ENCODE measurements at places on chromosomes 3 and 15.

- DNase-seq = no peak
Observed at GRCh38 chr15:100806157-100806556, 73.5 kb upstream of the ALDH1A3 start.

- DNase-seq = no peak
Observed at GRCh38 chr3:32347343-32348125, 44.1 kb upstream of the CMTM7 start.

DNA sequence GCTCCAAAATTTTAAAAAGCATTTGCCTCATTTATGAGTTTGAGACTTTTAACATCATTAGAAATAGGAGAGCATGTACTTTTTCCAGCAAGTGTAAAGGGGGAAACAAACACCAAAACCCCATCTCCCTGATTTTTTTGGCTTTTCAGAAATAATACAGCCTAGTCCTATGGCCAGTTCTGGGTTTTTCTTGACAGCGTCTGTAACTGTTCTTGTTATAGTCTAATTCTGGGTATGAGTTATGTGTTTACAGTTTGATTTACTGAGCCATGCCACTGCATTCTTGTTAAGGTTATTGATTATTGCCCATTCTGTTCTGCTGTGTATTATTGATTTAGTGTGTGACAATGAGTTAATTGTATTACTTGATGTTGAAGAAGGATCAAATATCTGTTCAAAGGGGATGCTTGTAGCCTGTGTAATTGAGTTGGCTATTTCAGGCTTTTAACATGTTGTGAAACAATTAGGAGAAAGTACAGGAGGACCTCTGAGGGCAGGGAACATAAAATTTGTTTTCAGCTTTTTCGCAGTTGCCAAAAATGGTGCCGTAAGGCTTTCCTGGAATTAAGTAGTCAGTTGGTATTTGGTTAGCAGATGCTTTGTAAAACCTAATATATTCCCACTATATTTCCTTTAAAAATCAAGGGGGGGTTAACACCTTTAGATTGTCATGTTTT, 46.1 kb downstream of the MBNL1 start:
- no peak for DNase-seq

- no peak for DNase-seq
Observed at GRCh38 chr3:43540624-43541023, 81.2 kb downstream of the ANO10 start.

- no peak for DNase-seq
Observed at GRCh38 chr3:138768125-138768524, 66.6 kb downstream of the PIK3CB start.

GRCh38 chr3:47476330-47476626, 537 bp upstream of the SCAP start:
- DNase-seq = no peak

- no peak for DNase-seq
Observed at GRCh38 chr15:52093539-52094510, 18.8 kb downstream of the BCL2L10 start.

DNA sequence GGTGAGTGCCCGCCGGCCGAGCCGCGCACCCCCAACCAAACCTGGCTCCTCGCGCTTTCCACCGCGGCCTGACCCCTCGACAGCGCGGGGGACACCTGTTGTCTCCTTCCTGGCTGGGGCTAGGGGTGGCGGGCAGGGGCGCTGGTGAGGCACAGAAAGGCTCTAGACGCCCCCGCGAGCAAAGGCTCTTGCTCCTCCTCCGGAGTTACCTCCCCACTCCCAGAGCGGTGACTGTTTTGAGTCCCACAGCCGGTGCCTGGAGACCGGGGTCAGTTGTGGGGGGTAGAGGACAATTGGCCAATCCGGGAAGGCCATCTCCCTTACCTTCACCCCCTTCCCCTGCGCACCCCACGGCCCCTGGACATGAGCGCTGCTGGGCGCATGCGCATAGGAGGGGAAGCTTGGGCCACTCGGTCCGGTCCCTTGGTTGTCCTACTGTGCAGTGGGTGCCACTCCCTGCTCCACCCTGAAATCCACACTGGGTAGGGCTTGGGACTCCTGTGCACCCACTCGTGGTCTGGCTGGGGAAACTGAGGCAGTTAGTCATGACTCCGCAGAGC, 554 bp downstream of the CHST13 start:
- no peak for DNase-seq

DNA sequence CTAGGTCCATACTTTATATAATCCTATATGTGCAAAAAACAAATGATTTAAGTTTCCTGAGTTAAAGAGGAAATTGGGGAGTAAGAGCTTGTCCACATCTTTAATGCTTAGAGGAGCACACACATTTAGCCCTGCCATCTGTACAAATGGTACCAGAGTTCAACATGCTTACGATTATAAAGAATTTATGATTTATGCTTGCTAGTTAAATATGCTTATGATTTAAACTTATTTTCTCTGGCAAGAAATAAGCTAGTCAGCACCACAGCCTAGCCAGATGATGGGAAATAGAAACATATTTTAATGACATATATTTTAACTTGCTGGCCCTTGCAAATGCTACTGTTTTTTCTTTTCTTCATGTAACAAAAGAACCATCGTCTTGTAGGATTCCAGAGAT, 48.3 kb downstream of the EIF4E3 start:
- no peak for DNase-seq

GRCh38 chr3:20999661-21000060, 751.3 kb downstream of the ZNF385D start:
- DNase-seq = no peak

DNA sequence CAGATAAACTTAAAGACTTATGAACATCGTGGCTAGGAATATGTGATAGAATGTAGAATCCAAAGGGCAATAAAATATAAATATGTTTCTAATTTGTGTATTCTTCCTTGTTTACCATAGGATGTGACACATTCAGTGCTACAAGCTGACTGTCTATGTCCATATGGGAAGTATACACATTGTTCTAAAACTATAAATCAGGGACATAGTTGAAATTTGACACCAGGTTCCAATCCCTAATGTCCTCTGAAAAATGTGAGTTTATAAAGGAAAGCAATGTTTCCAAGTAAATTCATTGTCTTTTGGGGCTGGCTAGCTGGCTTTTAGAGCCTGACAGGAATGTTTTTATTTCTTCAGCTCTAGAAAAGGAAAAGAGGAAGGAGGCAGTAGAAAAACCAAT, 273.6 kb downstream of the CNTN4 start:
- no peak for DNase-seq

GRCh38 chr15:57343048-57343447, 33.3 kb upstream of the CGNL1 start:
- no peak for DNase-seq

DNA sequence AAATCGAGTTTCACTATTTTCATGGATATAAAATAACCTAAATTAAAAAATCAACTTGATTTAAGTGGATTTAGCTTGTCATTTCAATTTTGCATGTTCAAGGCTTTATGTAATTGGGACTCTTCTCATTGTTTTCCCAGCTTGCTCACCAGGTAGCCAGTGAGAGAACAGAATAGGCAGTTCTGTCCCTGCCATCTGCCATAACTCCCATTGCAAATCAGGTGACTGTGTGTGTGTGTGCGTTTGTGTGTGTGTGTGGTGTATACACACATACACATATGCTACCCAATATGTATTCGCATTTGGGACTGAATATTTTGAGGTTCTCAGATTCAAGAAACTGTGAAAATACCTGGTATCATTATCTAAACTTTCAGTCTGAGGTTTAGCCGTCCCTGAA, 1069.8 kb downstream of the IGSF11 start:
- DNase-seq = no peak

- no peak for DNase-seq
Observed at GRCh38 chr15:25478313-25478712, 39.5 kb upstream of the UBE3A start.

DNA sequence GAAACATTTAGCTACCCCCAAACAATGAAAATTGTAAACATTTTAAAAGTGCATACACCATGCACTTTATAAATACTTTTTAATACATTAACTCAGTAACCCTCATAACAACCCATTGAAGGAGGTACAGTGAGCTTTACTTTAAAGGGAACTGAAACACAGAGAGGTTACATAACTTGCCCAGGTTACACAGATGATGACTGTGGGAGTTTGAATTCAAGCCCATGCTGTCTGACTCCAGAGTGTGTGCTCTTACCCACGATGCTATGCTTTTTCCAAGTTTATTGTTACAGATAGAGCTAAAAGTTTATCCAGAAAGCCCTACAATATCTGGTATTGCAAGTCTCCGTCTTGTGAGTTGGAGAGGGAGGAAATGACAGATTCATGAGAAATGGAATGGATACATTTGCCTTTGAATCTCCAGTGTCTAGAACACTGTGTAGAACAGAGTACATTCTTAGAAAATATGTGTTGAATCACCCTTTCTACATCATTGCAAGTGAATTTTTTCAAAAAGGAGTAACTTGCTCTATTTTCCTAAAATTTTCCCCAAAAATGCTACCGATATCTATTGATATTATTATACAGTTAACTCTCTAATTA, 428.3 kb downstream of the NAALADL2 start:
- DNase-seq = no peak

- DNase-seq = no peak
Observed at GRCh38 chr3:103644450-103644849, 1209.6 kb downstream of the ZPLD1 start.

- DNase-seq = no peak
Observed at GRCh38 chr15:65154720-65155119, 21.1 kb upstream of the PDCD7 start.

- DNase-seq = no peak
Observed at GRCh38 chr15:63212050-63213004, 22.9 kb downstream of the RAB8B start.

- DNase-seq = no peak
Observed at GRCh38 chr15:56102441-56102840, 109.0 kb upstream of the NEDD4 start.

DNA sequence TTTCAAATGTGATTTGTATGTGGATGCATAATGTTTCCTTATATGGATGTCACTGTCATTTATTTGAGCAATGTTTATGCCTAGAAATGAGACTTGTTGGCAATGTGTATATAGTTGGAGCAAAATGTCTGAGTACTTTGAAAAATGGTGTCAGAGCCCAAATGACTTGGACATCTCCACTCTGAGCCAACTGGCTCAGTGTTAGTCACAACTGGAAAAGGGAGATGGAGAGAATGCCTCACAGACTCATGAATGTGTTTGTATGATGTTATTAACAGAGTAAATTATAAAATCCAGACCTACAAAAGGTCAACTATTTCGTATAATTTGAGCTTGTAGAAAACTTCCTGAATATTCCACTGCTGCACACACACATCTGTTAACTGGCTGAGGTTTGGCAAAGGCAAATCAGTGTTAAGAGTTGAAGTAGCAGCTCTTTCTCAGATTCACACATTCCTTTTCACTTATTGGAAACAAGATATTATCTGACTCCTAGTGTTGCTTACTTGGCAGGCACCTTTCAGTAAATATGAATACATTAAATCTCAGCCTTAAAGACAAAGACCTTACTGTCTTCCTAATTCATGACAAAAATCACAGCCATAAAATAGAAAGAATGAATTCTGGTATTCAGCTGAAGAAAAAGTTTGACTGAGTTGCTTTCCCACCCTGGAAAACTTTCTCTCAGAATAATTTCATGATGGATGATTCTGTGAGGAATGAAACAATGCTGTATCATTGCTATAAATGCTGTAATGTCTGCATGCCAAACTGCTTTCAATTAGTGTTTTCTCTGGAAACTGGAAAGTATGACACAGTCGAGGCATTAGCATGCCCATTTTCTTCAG, 27.0 kb downstream of the ADIPOQ start:
- no peak for DNase-seq

- no peak for DNase-seq
Observed at GRCh38 chr3:50342813-50343633, 2.4 kb upstream of the RASSF1 start.

- no peak for DNase-seq
Observed at GRCh38 chr15:40084650-40085049, 24.0 kb downstream of the BMF start.

DNA sequence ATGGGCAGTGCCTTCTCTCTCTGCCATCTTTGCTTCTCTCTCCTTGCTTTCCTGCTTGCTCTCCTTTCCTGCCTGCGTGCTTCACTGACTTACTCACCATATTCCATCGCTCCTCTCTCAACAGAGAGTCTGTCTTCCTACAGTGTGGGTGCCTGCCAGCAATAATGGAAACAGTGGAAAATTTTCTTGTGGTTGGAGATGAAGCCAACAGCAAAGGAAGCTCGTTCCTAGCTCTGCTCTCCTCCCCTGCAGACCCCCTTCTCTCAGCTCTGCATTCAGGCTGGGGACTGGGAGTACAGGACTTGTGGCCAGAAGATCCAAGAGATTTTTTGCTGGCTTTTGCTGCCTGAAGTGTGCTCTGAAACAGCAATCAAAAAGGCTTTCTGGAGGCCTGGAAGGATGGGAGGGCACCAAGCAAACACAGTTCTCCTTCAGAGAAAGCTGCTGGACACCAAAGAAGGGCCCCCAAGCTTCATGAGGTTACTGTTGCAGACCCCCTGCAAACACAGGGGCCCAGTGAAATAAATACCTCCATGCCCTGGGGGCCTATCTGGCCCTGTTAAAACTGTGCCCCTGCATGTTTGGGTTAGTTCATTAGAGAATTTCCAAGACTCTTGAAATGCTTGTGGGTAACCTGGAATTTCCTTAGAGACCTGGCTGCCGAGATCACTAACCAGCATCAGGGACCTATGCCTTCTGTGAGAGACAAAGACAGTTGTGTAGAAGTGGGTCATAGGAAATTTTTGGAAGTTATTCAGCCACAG, 149.9 kb upstream of the RASGRP1 start:
- DNase-seq = no peak

GRCh38 chr15:101411085-101411484, 78.4 kb downstream of the PCSK6 start:
- DNase-seq = no peak

GRCh38 chr3:110806924-110807323, 264.7 kb upstream of the NECTIN3 start:
- no peak for DNase-seq

DNA sequence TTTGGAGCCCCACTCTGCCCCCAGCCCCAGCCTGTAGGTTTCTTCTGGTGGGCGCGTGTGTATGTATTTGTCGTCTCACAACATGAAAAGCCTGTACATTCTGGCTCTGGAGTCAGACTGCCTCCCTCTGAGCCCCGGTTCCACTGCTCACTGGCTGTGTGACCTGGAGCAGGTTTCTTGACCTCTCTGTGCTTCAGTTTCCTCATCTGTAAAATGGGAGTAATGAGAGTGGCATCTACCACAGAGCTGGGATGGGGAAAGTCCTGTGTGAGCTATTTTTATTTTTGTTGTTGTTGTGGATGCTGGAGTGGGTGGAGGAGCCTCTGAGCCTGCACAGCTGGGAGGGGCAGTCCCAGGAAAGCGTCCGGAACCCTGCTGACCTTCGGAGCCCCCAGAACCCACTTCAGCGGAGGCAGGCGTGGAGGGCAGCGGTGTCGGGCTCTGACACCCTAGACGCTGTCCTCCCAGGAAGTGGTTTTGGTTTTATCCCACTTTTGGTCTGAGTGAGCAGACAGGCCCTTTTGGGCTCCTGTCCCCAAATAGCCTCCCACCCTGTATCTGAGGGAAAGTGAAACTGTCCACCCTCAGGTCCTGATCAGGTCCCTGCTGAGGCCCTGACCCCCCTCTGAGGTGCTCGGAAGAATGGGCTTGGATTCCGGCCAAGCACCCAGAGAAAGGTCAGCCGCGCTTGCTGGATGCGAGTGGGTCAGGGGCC, 103.5 kb downstream of the CHSY1 start:
- no peak for DNase-seq
